Kidney epithelial cell (primary cell): ENCODE measurements at places on chromosomes 1 and 21. TPM values are rescaled to one million over a fixed set of nuclear protein-coding genes. Genes with fewer than 3 reads are reported as not detected.

PADI4 gene
- total RNA-seq: not detected in 2 replicates

NTNG1 gene
- total RNA-seq: 3.7 and 5.2 TPM in 2 replicates

WNT3A gene
- not detected in 2 replicates for total RNA-seq

FALEC gene
- not detected in 2 replicates for total RNA-seq

AADACL3 gene
- total RNA-seq: not detected in 2 replicates
